T-helper 1 cell treated with Interleukin-12 subunit alpha and Interleukin-12 subunit beta and Interleukin-4 antibody, amounts not matched to agents 30 ng/mL and 1 ng/mL, for 36 hours (primary cell): ENCODE measurements at places on chromosomes 4 and X. TPM values are rescaled to one million over a fixed set of nuclear protein-coding genes. Genes with fewer than 3 reads are reported as not detected.

TAF7L gene
- 0.12 and 0.29 TPM in 2 replicates for total RNA-seq

CXXC4 gene
- not detected in 2 replicates for total RNA-seq

GABRE gene
- total RNA-seq = not detected in 2 replicates

TBX22 gene
- not detected in 2 replicates for total RNA-seq

RNF150 gene
- total RNA-seq = 0.25 TPM in 1 of 2 replicates, not detected in the other
